SJCRH30 (cell line): ENCODE measurements at places on chromosomes 4 and X. TPM values are rescaled to one million over a fixed set of nuclear protein-coding genes. Genes with fewer than 3 reads are reported as not detected.

DNA sequence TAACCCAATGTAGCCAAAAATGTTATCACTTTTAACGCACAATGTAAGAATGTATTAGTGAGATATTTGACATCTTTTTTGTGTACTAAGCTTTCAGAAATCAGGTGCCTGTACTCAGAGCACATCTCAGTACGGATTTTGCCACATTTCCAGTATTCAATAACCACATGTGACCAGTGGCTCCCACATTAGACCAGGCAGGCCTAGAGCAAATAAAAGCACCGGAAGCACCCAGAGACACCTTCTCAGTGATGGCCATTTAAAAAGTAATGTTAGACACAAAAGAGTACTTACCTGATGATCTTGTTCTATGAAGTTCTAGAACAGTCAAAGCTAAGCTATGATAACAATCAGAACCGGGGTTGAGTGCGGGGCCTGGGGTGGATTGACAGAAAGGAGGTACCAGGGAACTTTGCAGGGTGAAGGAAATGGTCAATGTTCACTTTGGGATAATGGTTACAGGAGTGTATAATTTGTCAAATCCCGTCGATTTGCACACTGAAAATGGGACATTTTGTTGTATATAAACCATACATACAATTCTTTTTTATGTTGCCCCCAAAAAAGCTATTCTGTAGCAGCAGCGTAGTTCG lies 1.2 kb downstream of the CTPS2 start:
- DNase-seq = peak; percentile 10

DNA sequence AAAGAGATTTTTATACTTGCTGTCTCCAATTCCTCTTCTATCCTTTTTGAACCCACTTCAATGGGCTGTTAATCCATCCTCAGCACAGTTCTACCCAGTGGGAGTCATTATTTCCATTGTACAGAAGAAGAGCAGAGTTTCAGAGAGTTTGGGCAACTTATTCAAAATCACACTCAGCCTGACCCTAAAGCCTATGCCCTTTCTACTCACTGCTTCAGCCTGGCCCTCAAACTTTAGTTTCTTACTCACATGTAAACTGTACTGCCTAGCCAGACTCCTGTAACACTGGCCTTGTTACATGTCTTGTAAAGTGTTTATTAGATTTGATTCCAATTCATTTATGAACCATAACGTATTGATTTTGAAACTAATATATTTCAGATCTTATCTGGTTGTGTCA lies 25.1 kb upstream of the USO1 start:
- DNase-seq = no peak

FLNA gene
- total RNA-seq = 142 and 173 TPM in 2 replicates

DNA sequence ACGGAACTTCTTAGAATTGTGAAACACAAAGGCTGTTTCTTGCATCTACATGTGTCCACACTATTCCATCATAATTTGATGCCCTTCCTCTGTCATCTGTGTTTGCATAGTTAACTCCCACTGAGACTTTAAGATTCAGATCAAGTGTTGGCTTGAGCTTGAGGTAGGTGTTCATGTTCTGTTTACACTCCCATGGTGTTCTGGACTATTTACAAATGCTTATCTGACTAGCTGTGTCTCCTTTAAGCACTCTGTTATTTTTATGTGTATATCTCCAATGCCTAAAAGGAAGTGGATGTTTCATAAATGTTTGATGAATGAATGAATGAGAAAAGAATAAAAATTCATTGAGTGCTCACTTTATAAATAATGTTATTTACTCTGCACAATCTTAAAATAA lies 622.7 kb downstream of the RAB28 start:
- DNase-seq = no peak

- no peak for DNase-seq
These were observed 129.1 kb downstream of the CPZ start for GRCh38 chr4:8721621-8722020.

DNA sequence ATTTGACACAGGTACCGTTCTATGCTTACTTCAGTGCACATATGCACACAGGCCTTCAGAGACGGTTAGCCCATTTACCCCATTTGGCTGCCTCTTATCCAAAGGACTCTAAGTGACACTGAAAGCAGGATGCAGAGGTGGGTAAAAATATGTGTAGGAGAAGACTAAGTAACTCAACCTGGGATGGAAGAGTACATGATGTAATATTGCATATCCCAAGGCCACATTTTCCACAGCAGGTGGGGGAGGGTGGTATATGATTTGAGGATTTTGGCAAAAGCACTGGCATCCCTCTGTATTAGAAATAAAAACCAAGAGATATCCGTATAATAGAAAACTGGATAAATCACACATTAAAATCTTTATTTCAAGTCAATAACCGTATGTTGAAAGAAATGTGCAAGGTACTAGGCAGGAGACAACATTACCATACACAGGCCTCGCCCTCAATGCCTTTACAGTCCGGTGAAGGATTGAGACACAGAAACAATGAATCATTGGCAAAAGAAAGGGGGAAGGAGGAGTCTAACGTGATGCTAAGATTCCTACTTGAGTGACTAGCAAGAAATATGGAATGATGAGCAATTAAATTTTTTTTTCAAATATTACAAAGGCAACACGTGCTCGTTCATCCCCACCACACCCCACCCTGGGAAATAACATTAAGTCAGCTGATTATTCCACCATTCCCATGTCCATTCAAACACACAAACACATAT lies 161.0 kb upstream of the RASGEF1B start:
- DNase-seq = no peak

DSPP gene
- 0.03 and 0.06 TPM in 2 replicates for total RNA-seq

DNA sequence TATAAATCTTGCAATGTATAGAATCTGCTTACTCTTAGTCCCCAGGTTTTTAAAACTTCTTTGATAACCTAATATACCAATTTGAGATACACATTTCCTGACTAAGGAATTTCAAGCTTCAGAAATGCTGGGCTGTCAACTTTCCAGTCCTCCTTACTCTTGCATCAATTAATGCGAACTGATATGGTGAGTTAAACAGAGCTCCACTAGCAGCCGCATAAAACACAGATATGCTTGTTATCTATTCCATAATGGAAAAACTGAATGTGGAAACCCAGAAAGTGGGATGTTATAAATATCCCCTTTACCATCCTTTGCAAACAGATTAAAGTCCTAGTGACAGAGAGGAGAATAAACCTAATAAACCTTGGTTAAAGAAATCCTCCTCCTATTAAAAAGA lies 1913.7 kb downstream of the STIM2 start:
- no peak for DNase-seq

GRCh38 chr4:55021214-55021613 lies 104.2 kb downstream of the KDR start:
- no peak for DNase-seq

DNA sequence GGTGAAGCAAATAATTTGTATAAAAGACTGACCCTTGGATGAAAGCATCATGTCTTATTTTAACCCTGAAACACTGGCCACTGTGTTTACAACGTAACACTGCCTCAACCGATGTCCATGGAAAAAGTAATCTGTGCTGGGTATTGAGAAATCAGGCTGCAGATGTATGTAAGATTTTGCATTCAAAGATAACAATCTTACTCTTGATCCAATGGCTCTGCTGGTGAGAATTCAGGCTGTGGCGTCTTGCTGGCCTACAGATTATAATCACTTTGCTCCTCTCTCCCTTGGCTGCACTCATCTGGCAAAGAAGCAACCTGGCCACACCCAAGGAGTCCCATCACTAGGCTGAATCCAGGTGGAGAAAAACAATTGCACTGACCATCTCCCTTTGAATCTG lies 7.5 kb downstream of the ADGRA3 start:
- DNase-seq = no peak

DNA sequence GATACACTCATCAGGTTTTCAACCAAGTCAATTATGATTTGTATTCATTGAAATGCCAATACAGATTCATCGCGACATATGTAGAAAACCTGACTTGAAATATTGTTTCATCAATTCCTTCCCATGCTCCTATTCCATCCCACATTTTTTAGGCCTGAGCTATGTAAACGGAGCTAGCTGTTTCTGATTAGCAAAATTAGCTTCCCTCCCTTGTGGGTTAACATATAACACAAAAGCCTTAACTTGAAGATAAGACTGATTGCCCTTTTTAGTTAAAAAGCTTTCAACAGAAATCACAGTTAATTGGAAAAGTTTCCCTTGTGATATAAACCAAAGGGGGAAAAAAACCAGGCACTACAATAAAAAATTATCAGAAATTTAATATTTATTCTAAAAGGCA lies 32.8 kb upstream of the DCLK2 start:
- no peak for DNase-seq

GRCh38 chrX:40201329-40201885 lies 103.6 kb upstream of the BCOR start:
- no peak for DNase-seq

DNA sequence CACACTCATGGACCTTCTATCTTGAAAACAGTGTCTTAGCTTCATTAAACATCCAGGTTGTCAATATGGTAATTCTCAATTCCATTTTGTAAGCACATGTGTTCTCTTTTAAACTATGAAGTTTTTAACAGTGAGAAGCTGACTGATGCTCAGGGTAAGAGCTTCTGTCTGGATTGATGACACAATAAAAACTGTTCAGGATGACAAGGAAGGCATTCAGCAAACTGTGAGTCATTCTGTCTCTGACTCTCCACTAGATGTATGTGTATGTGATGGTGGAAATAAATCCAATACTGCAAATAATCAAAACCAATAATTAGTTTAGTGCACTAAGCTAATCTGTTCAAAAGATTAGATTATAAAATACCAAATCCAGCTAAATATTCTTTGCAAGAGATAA lies 115.3 kb upstream of the ARX start:
- DNase-seq = no peak

GUCY1A1 gene
- total RNA-seq = 0.08 TPM in 1 of 2 replicates, not detected in the other

GRCh38 chrX:70255452-70255851 lies 4.6 kb downstream of the P2RY4 start:
- DNase-seq = no peak

DNA sequence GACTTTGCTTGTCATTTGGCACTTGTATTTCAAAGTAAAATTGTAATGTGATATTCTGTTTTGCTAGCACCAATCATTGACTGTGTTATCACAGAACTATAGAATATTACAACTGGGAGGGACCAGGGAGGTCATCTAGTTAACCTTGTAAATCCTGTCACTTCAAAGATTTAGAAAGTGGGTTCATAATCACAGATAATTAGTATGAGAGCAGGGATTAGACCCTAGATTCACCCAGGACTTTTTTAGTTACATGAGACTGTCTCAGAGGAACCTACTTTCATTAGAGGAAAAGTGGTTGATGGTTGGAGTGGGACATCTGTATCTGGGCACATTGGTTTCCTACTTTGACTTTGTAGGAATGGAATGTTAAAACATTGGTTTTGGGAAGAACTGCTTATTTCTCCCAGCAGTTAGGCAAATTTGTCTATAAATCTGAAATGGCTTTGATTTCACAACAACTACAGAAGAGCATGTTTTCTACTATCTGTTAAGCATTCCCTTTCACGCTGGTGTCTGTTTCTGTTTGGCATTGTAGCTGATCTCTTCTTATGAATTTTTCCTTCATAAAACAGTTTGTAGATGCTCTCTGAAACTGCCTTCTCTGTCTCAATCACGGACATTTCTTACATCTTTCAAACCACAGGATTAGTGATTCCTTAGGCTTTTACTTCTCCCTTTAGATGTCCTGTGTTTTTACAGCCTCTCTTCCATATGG lies 144.1 kb downstream of the DIPK2B start:
- no peak for DNase-seq

DNA sequence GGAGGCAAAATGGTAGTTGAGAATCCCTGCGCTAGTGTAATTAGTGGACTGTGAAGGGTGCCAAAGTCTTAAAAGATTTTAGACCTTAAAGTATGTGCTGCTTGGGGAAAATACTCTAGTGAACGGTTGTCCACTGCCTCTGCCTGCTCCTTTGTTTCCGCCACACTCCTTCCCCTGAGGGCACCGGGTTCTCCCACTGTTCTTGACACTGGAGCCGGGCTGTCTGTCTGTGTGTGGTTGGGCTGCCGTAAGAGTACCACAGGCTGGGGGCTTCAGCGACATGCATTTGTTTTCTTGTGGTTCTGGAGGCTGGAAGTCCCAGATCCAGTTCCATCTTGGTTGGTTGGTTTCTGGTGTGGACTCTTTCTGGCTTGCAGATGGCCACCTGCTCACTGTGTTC lies 76.2 kb downstream of the CLDN34 start:
- no peak for DNase-seq

IL1RAPL1 gene
- not detected in 2 replicates for total RNA-seq

DNA sequence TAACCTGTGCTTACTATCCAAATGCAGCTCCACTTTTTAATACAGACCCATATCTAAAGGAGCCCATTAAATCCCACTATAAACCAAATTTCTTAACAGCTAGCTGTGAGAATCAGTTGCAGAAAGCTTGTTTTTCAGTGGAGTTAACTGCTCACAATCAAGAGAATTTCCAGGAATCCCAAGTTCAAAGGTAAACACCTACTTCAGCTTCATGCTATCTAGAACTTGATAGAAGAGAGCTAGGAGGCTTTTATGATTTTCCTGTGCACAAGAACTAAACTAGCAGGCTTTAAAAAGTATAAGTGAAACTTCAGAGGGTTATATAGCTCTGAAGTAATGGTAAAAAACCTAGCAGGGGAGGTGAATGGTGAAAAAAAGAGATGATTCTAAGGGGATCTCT lies 96.2 kb upstream of the PABPC4L start:
- no peak for DNase-seq

DNA sequence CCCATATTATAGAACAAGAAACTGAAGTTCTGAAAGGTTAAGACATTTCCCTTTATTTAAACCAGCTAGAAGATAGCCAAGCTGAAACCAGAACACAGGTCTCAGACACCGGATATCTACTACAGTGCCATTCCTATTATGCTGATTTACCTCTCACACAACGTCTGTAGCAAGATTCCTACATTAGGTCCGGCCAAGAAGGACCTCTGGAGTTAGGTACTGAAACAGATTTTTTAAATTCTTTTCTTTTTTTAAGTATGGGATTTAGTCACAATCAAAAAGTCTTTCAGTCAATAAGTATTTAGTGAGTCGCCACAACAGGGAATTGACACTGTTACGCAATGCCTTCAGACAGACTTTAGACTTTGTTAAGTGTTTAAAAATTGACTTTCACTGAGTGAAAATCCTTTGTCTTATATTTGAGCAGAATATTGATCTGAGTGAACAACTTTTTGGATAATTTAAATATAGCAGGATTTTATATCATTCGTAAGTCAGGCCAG lies 26.5 kb upstream of the SPANXN4 start:
- no peak for DNase-seq

- no peak for DNase-seq
These were observed 9.8 kb downstream of the CAPN6 start for GRCh38 chrX:111260451-111260850.
